ENCODE measurements at places on chromosomes 3 and 15.

GRCh38 chr3:86774082-86774691 lies 216.8 kb downstream of the VGLL3 start:
- no peak for DNase-seq

DNA sequence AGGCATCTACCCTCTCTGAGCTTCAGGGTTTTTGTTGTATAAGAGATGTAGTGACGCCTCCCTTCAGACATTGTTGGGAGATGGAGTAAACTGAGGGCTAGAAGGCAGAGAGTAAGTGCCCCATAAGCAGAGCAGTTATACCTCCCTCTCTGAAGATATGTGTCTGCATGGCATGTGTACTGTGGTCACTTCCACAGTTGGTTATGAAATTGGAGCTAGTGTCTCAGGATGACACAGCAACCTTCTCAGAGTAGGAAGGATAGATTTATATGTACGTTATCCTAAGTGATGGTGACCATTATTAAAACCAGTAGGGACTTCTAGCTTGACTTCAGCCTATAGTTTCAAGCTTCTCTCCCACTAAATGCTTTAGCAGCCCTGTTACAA lies 17.9 kb downstream of the PXK start:
- no peak for DNase-seq

DNA sequence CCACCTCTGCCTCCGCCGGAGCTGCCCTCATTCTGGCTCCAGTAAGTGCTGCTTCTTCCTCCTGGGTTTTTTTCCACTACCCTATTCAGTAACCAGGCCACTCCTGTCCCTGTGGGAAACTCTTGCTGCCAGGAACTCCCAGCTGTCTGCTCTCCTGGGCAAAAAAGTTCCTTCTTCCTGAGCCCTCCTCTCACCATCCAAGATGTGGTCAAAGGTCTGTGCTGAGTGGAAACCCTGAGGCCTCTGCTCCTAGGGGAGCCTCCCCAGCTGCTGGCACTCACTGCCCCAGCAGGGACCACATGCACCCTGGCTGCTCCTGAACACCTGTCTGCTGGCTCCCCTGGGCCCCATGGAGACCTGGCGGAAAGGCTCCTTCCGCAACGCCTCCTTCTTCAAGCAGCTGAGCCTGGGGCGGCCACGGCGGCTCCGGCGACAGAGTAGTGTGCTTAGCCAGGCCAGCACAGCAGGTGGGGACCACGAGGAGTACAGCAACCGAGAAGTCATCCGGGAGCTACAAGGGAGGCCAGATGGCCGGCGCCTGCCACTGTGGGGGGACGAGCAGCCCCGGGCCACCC lies 454 bp downstream of the C15orf62 start:
- DNase-seq, result no peak

GRCh38 chr3:138944929-138945708 lies 1.8 kb downstream of the FOXL2 start:
- DNase-seq, result no peak

DNA sequence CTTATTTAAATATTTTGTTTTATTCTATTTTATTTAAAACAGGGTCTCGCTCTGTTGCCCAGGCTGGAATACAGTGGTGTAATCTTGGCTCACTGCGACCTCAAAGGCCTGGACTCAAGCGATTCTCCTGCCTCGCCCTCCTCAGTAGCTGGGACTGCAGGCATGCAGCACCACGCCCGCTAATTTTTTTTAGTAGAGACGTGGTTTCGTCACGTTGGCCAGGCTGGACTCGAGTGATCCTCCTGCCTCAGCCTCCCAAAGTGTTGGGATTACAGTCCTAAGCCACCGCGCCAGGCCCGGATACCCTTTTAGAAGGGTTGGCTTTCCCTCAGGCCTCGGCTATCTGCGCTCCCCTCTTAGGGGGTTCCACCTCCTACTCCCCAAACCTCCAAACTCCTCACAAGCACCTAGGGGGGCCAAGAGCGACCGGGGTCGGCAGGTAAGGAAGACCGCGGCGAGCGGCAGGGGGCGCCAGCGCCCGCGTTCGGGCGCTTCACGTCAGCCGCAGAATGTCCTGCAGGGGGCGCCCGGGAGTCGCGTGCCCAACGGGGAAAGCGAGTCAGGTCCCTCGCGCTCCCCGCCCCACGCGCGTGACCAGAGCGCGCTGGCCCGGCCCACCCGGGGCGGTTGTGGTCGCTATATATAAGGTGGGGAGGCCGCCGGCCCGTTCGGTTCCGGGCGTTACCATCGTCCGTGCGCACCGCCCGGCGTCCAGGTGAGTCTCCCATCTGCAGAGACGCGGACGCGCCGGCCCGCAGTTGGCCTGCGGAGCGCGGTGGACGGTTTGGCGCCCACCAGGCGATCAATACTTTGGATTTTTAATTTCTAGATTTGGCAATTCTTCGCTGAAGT lies 51.8 kb upstream of the GATM start:
- peak; percentile 87 for DNase-seq

GRCh38 chr15:80138961-80139360 lies 13.8 kb upstream of the FAH start:
- DNase-seq, result no peak

DNA sequence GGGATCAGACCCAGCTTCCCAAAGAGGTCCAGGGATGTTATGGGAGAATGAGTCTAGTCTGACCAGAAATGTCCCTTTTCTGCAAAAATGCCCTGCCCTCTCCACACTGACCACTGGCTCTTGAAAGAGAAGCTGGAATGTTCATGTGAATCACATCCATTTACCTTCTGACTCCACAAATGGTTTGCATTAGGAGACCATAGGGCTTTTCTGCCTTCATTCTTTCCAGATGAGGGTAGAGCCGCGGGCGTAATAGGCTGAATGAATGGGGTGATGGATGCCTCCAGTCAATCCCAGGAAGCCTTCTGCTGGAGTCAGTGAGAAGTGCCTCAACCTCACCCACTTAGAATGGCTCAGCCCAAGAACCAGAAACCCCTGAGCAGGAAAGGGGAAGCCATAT lies 47.2 kb upstream of the IREB2 start:
- no peak for DNase-seq

- no peak for DNase-seq
These were observed 27.9 kb upstream of the TGFBR2 start for GRCh38 chr3:30578479-30578878.

- no peak for DNase-seq
These were observed 39.8 kb downstream of the CHDH start for GRCh38 chr3:53806182-53807116.

DNA sequence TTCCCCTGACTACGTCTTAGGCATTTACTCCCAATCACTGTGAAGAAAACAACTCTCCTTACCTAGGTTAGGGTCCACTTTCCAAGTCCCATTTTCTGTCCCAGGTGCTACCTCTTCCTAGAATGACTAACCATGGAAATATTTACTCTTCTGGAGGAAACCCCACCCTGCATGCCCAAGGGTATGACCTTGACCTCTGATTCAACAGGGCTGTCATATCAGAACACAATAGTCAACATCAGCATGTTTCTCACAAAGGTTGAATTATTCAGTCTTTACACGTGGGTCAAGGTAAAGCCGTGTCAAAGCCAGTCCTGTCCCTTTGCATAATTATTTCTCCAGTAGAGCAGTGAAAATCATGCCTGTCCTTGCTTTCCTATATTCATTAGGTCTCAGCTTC lies 4.3 kb upstream of the FRMD5 start:
- no peak for DNase-seq

GRCh38 chr3:46516521-46516920 lies 18.7 kb downstream of the RTP3 start:
- no peak for DNase-seq

DNA sequence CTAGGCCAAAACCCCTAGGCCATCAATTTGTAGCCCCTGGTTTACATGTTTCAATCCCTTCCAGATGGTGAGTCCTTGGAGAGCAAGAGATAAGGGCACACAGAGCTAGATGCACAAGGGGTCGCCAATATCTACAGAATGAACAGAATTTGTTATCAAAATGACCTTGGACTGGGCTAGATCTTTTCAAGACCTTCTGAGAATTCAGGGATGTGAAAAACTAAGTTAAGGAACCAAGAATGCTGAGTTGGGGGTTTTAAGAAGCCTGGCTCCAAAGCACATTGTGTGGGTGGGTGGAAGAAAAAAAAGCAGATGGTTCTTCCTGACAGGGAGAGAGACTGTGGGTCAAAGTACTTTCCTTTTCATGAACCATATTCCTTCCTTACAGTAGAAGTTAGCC lies 10.2 kb downstream of the CDCP1 start:
- no peak for DNase-seq

DNA sequence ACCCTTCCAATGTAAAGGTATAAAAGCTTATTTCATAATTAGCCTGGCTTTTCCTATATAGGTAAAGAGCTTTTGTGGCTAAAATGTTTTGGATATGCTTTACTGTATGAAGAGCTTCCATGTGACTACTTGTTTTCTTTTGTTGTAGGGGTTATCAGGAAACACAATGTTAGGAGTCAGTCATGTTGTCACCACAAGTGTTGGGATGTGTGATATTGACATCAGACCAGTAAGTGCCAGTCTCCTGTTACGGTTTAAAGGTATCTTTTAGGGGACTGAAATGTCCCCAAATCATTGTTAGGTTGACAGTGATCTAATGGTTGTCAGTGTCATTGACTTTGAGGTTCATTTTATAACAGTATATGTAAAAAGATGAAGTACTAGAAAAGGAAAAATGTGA lies 18.3 kb downstream of the ACTL6A start:
- DNase-seq, result no peak

DNA sequence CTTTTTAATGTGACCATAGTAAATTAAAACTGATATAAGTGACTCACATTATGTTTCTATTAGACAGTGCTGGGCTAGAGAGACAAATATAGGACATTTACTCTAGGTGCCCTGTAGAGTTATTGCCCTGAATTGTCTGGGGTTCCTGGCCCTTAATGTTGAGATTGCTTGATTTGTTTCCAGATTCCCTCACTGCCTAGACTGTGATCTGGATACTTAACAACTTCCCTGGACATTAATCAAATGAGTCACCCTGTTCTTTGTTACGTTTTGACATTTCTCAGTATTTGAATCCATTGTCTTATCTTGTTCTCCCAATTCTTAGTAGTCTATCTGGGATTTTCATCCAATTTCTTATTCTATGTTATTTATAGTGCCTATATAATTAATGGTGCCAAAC lies 65.8 kb downstream of the DTWD1 start:
- no peak for DNase-seq

- DNase-seq, result no peak
These were observed 31.7 kb downstream of the LINS1 start for GRCh38 chr15:100570275-100570674.

- DNase-seq, result no peak
These were observed 492 bp downstream of the TMCC1 start for GRCh38 chr3:129892857-129893580.

DNA sequence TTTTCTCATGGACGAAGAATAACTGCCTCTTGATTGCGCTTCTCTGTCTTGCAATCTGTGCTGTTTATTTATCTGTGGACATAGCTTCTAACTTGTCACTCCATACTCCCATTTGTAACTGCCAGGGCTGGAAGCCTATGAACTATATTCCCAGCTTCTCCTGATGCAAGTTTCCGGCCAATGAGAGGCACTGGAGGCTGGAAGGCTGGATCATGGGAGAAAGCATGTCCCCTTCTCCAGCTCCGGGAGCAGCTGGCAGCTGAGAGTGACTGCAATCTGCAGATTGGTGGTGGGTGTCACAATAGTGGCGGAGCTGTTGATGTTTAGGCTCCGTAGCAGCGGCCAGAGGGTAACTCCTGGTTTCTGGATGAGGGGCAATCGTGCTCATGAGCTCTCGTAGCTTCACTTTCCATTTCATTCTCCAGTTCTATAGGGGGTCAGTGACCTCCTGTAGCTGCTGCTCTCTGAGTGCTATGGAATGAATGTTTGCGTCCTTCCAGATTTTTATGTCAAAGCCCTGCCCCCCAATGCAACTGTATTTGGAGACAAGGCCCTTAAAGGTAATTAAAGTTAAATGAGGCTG lies 35.7 kb upstream of the PCSK6 start:
- DNase-seq, result no peak

DNA sequence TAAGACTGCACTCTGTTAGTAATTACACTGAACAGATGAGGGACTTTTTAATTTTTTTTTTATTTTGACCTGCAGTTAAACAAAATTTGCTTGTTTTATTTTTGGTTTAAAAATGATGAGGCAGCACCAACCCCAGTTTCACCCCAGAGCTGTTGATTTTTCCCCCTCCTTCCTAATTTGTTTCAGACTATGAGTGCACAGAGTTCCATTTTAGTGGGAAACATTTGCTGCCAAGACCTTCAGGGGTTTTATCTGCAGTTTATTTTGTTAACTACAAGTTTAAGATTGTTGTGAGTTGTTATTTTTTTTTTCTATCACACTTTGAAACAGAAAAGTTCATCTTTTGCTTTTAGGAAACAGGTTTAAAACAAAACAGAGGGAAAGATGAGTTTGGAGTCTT lies 455.9 kb upstream of the NR2F2 start:
- DNase-seq, result no peak

GRCh38 chr15:45690581-45691260 lies 55.9 kb downstream of the SQOR start:
- no peak for DNase-seq

- no peak for DNase-seq
These were observed 150.2 kb downstream of the KLF13 start for GRCh38 chr15:31476866-31477265.

DNA sequence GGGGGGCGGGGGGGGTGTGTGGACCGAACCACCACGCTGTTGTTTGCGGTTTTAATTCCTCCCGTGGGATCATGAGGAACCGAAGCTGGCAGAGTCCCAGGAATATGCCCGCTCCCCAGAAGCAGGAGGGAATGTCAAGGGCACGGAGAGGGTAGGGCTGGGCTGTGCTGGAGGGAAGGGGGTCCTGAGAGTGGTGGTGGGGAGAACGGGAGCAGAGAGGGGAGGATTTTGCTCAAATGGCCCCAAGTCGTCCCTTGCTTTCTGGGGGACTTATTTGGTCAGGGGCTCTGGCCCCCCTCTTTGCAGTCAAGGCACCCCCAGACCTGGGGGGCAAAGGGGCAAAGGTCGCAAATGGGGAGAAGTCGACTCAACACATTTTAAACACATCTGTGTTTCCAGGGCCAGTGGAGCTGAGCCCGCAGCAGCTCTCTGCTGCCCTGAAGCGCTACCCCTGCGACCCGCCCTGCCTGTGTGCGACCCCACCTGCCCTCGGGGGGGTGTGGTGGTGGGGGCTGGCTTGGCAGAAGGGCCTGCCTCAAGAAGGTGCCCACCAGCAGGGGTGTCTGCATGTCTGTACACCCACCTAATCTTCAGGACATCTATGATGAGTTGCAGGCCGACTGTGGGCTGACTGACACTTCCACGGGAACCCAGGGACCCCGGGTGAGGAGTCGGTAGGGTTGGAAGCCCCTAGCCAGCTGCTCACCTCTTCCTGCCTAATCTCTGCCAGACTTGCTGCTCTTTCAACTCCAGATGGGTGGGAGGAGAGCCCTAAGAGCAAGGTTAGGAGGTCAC lies 602 bp upstream of the ATP2B2 start:
- DNase-seq, result no peak

All from hematopoietic multipotent progenitor cell treated with erythropoietin and hydrocortisone succinate and interleukin-3 and kit ligand, for 17 days (in vitro differentiated cells).